ENCODE measurements at places on chromosomes 13 and 19.

DNA sequence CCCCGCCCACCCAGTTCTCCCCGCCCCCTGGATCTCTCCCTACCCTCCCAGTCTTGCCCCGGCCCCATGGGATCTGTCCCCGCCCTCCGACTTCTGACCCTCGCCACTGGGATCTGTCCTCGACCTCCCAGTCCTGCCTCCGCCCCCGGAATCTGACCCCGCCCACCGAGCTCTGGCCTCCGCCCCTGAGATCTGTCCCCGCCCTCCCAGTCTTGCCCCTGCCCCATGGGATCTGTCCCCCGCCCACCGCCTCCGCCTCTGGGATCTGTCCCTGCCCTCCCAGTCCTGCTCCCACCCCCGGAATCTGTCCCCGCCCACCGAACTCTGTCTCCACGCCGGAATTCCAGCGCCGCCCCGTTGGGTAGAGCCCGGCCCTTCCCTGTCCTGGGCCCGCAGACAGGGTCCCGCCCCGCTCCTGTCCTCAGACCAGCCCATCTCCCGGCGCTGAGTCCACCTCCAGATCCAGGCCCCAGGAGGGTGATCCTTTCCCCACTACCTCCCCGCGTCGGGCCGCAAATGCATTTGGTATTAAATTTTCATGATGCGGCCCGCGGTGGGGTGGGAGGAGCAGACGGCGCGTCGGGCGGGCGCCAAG lies 1.5 kb upstream of the SLC17A7 start:
- no peak for DNase-seq

- no peak for DNase-seq
Observed at GRCh38 chr19:42270346-42271044, 1.4 kb downstream of the CIC start.

GRCh38 chr19:51440846-51441409 lies 17.3 kb downstream of the SIGLEC8 start:
- no peak for DNase-seq

GRCh38 chr13:111512707-111513106 lies 192.3 kb downstream of the TEX29 start:
- DNase-seq, result no peak

- no peak for DNase-seq
Observed at GRCh38 chr13:98490195-98490836, 86.6 kb downstream of the STK24 start.

All from GM18507 (cell line).